NCI-H748 treated with DMSO at 0.1 percent for 48 hours (cell line): ENCODE measurements at places on chromosomes 7 and 10.

GRCh38 chr7:46681865-46682503, 760.9 kb upstream of the IGFBP3 start:
- no peak for DNase-seq

DNA sequence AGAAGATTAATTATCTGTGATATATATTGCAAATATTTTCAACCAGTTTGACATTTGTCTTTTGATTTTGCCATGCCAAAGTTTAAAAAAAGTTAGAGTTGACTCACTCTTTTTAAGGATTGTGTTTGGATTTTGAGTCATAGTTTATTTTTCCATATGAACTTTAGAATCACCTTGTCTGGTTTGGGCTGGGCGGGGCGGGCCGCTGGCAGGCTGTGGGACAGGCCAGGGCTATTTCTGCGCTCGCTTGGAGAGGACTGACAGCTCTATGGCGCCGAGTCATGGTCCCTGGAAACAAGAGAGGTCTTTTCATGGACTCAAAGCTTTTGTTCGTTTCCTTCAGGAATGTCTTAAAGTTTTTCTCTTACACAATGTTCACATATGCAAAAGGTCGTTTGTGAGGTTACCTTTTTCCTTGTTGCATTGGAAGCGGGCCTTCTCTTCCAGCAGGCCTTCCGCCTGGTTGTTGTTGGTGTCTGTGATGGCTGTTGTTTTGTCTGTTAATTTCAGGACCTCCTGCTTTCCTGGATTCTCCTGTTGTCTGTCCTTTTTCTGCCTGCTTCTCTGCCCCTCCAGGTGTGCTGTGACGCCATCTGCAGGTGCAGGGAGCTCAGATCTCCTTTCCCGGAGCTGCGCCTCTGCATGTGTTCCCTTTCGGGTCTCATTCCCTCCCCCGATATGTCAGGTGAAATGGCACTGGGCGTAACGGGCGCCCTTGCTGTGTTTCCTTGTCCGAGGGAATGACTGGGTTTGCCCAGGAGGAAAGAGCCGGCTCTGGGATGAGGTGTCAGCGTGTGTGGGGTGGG, 53.8 kb downstream of the INPP5A start:
- DNase-seq = no peak

GRCh38 chr10:61902445-61903220, 1.1 kb downstream of the ARID5B start:
- peak; percentile 28 for DNase-seq

DNA sequence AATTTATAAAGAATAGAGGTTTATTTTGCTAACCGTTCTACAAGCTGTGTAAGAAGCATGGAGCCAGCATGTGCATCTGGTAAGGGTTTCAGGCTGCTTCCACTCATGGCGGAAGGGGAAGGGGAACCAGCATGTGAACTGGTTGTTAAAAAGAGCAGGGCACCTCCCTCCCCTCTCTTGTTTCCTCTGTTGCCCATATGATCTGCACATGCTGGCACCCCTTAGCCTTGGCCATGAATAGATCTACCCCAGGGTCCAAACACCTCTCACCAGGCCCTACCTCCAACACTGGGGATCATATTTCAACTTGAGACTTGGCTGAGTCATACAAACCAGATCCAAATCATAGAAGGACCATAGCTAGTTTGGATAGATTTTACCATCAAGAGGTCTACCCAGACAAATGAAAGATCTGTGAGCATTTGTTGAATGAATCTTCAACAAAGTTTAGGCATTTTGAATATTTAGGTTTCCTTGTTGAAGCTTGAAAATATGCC, 36.0 kb upstream of the NRP1 start:
- DNase-seq = no peak

GRCh38 chr10:36393801-36394200, 731.6 kb upstream of the ANKRD30A start:
- no peak for DNase-seq

DNA sequence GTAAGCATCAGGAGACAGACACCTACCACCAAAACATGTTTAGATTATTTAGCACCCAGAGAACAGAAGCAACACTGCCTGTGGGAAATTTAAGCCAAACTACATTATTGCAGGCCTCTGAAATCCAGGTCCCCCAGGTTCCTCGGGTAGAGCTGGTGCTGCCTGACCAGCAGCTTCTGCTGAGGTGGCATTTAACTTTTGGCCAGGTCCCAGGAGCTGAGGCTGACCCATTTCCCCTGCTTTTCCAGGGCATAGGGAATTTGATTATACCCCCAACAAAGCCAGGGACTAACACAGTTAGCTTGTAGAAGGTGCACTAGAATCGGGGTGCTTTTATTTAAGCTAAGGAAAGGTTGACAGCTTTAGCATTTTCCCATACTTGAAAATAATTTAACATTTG, 4.7 kb downstream of the LRRC4 start:
- no peak for DNase-seq

DNA sequence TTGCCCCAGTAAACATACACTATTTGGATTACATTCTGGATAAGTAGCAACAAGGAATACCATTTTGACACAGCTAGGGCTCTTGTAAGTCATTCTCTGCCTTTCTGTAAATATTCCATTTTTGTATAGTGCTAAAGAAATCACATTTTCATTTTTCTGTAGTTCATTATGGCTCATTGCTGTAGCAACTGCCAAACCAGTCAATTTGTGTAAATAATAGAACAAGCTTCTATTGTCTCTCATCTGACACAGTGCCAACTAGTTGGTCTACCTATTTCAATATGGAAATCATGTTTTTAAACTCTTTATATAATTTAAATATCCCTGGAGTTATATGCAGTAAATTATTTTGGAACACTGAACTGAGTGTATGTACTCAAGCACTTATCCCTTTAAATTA, 193.7 kb downstream of the RELN start:
- DNase-seq = peak; percentile 53

- no peak for DNase-seq
Observed at GRCh38 chr10:121990015-121990677, 1.2 kb downstream of the TACC2 start.

- DNase-seq = no peak
Observed at GRCh38 chr10:133454204-133454893, 604 bp downstream of the SCART1 start.
